ENCODE measurements at places on chromosomes 2 and 18.

DNA sequence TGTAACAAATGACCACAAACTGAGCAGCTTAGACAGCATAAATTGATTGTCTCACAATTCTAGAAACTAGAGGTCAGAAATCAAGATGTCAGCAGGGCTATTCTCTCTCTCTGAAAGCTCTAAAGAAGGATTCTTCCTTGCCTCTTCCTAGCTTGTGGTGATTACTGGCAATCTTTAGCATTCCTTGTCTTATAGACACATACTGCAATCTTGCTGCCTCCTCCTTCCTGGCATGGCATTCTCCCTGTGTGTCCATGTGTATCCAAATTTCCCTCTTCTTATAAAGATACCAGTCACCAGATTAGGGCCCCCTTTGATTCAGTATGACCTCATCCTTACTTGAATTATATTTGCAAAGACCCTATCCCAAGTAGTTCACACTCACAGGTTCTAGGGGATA lies 2.3 kb downstream of the ASB3 start:
- no peak for DNase-seq
- no peak overlapping the region for H3K27ac ChIP-seq
- H3K27me3 ChIP-seq, result no peaks in the 10 kb centered on the region
- peaks cover 26% of the 10 kb centered on the region for H3K4me1 ChIP-seq

GRCh38 chr2:187206071-187206470 lies 242.0 kb downstream of the CALCRL start:
- H3K4me3 ChIP-seq, result no peak overlapping the region
- H3K4me1 ChIP-seq, result no peaks in the 10 kb centered on the region
- DNase-seq, result no peak
- H3K27me3 ChIP-seq, result no peaks in the 10 kb centered on the region

GRCh38 chr2:27991146-27991545 lies 100.6 kb downstream of the BABAM2 start:
- no peak overlapping the region for H3K27ac ChIP-seq
- no peaks in the 10 kb centered on the region for H3K27me3 ChIP-seq
- H3K4me3 ChIP-seq, result no peak overlapping the region
- DNase-seq, result no peak
- H3K4me1 ChIP-seq, result peaks cover 24% of the 10 kb centered on the region

GRCh38 chr2:205290299-205290698 lies 392.0 kb upstream of the NRP2 start:
- peaks cover 2% of the 10 kb centered on the region for H3K27me3 ChIP-seq
- H3K27ac ChIP-seq, result no peak overlapping the region

DNA sequence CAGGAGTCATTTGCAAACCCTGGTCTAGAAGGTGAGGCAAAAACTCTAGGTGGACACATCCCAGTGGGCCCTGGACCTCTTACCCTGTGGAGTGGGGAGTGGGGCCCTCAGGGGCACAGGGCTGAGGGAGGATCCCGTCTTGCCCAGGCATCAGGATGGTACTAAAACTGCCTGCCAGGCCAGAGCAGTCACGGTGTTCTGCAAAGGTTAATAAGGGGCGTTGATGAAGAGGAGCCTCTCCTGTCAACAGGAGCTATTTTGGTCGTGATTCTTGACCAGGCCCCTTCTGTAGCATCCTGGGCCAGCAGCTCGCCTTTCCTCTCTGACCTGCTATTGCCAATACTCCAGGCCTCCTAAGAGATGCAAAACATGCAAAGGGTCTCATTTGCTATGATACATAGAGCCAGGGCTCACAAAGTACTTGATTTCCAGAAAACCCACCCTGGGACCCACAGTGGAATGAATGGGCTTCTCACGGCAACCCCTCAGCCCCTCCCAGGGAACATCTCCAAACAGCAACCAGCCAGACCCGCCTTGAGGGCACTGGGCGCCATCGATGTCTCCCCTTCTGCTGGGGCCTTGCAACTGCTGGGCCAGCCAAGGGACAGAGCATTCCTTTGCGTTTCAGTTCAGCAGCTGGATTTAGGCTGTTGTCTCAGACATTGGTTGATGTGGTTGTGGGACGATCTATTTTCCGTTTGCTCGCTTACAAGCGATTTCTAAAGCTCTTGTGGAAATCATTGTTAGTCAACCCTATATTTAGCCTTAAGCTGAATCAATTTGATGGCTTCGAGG lies 111.1 kb downstream of the PDCL3 start:
- H3K4me3 ChIP-seq, result no peak overlapping the region
- H3K27ac ChIP-seq, result no peak overlapping the region
- no peaks in the 10 kb centered on the region for H3K27me3 ChIP-seq
- H3K36me3 ChIP-seq, result no peaks in the 10 kb centered on the region

DNA sequence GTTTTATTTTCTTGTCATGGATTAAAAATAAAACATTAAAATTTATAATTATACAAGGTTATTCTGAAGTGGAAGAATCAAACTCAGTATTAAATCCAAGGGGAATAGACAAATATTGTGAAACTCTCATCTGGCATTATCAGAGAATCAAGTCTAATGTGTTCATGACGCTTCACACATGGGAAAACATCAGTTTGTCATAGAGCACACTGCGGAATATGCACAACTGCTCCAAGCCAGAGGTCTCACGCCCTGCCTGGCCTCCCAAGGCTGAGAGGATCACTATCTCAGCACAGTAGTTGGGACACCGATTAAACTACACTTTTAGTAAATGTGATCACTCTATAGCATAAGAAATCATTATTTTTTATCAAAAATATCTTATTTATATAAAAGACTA lies 20.7 kb upstream of the TRIM43B start:
- H3K36me3 ChIP-seq, result no peaks in the 10 kb centered on the region
- no peak for DNase-seq
- H3K27me3 ChIP-seq, result peaks cover 13% of the 10 kb centered on the region
- no peak overlapping the region for H3K4me3 ChIP-seq

DNA sequence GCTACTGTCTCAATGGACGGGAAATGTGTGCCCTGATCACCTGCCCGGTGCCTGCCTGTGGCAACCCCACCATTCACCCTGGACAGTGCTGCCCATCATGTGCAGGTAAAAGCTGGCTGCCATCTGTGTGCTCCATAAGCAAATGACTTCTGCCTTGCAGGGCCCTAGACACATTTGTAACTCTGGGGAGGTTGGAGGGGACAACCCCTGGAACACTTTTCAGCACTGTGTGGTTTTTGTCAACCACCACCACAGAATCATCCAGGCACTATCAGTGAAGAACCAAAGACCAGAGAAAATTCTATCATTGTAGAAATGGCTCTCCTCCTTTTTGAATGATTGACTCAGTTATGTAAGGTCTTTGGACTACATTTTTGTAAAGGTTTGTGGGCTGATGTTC lies 84.3 kb downstream of the FEZ2 start:
- no peaks in the 10 kb centered on the region for H3K36me3 ChIP-seq
- H3K4me1 ChIP-seq, result no peaks in the 10 kb centered on the region
- H3K27ac ChIP-seq, result no peak overlapping the region
- H3K27me3 ChIP-seq, result no peaks in the 10 kb centered on the region
- no peak overlapping the region for H3K4me3 ChIP-seq
- no peak for DNase-seq

DNA sequence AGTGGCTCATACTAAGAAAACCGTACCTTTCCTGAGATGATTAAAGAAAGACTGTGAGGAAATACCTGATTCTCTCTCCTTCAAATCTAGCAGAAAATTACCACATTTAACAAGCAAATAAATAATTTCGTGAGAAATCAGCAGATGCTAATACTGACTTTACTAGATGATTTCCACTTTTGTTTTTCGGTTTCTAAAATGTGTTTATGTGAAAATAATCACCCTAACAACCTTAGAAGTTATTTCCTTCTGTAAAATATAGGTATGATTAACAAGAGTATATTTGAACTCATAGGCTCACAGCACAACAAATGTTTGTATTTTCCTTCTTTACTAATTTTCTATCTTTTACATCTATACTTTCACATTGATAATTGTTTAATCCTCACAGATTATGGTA lies 594.1 kb upstream of the FAM98A start:
- H3K27ac ChIP-seq, result no peak overlapping the region
- H3K4me3 ChIP-seq, result no peak overlapping the region
- no peaks in the 10 kb centered on the region for H3K27me3 ChIP-seq
- no peaks in the 10 kb centered on the region for H3K4me1 ChIP-seq
- no peaks in the 10 kb centered on the region for H3K36me3 ChIP-seq

Measured in T-helper 2 cell treated with Interferon-gamma antibody and Interleukin-4, amounts not matched to agents 5 μg/mL and 100 μg/mL, for 36 hours (primary cell).